ENCODE measurements at places on chromosomes 2 and 18. TPM values are rescaled to one million over a fixed set of nuclear protein-coding genes. Genes with fewer than 3 reads are reported as not detected.

DNA sequence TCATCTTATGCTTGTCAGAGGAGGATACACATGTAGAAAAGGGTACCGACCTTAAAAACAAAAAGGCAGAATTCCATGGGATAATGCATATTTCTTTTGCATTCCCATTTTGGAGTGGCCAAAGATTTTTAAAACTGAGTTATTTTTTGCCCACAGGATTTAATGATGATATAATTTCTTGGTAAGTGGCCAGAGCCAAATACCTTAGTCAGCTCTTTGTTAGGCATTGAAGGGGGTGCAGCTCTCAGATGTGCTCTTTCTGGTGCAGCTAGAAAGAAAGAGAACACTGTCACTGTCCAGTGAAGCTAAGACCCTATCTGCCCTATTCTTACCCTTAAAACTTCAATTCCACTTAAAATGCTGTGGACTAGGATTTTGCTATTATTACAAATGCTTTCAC is 10.8 kb downstream of the COQ10B start:
- no peak for DNase-seq

DNA sequence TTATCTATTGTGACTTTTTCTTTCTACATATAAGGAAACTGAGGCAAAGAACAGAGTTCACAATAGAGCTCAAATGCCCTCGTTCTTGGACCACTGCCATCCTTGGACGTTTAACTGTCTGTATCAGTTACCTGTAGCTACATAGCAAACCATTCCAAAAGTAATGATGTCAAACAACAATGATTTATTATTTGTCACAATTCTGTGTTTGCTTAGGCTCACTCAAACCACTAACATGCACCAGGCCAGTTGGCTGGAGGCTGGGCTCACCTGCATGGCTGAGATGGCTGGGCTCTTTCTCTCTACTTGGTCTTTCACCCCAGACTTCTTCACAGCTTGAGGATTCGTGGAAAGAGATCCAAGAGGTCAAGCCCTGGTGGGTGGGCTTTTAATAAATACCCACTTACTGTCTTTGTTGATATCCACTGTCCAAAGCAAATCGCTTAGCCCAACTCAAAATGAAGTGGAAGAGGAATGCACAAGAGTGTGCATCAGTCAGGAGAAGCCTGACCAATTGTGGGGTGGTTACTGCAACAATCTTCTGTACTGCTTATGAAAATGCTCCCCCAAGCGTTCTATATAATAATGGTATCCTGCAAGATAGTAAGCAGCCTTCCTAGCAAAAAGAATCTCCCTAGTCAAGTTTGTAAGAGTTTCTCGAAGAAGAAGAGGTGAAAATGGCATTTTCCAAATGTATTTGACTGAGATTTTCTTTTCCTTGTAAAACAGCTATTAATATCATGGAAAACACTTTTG is 163.5 kb upstream of the NT5C1B start:
- no peak for DNase-seq

DNA sequence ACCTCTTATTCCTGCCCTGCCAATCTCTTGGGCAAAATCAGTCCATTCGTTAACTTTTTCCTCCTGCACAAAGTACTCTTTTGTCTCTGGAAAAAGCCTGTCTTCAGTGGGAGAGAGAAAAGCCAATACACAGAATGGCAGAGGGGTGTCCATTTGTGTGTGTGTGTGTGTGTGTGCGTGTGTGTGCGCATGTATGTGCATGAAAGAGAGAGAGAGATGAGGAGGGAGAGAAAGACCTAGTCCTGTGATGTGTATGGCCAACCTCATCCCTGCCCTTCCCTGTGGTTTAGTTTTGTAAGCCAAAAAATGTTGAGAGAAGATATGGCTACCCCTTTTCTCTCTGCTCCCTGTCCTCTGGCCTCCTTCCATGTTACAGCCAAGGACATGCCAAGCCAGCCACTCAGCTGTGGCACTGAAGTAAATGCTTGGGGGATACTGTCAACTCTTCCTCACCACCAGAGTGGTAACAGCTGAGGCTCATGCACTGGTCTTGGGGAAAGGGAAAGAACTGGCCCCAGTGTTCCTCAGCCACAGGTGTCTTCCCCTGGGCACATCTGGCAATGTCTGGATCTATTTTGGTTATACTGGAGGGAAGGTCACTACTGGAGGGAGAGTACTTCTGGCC is 10.6 kb downstream of the SLC4A5 start:
- DNase-seq: peak; percentile 32

GRCh38 chr2:233965032-233965603 is 47.9 kb downstream of the TRPM8 start:
- DNase-seq: no peak

DNA sequence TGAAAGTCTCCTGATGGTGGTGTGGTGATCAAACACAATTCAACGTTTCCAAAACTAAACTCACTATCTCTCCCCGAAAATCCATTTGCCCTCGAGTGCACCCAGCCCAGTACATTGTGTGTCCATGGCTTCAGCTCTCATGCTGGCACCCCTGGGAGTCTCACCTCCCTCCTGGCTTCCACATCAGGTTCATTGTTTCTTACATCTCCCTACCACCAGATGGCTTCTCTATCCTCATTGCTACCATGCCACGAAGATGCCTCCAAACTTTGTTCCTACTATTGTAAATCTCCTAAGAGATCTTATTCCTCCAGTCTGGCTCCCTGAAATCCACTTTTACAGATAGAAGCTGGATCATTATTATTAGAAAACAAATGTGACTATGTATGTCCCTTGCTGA is 197.0 kb downstream of the MYT1L start:
- DNase-seq: no peak

GRCh38 chr2:96484091-96484490 is 21.1 kb downstream of the NEURL3 start:
- no peak for DNase-seq

IL1A gene
- total RNA-seq: not detected

- DNase-seq: no peak
Measured at GRCh38 chr2:72923833-72924352, 6.6 kb downstream of the EMX1 start.
